ENCODE measurements at places on chromosomes 6 and 20. TPM values are rescaled to one million over a fixed set of nuclear protein-coding genes. Genes with fewer than 3 reads are reported as not detected.

The PHACTR3 gene
- 0.59 TPM for total RNA-seq

The SLC35D3 gene
- total RNA-seq, result not detected

The RPL7L1 gene
- 76.2 TPM for total RNA-seq

The ELOVL4 gene
- total RNA-seq, result 11.2 TPM

The OR5V1 gene
- total RNA-seq, result not detected

The TMEM181 gene
- 25.5 TPM for total RNA-seq

The RALGAPB gene
- total RNA-seq, result 50.8 TPM

The SNAP25 gene
- 19.6 TPM for total RNA-seq

The METTL24 gene
- not detected for total RNA-seq

The LGSN gene
- total RNA-seq, result not detected

The RIPOR3 gene
- total RNA-seq, result 85.4 TPM

DNA sequence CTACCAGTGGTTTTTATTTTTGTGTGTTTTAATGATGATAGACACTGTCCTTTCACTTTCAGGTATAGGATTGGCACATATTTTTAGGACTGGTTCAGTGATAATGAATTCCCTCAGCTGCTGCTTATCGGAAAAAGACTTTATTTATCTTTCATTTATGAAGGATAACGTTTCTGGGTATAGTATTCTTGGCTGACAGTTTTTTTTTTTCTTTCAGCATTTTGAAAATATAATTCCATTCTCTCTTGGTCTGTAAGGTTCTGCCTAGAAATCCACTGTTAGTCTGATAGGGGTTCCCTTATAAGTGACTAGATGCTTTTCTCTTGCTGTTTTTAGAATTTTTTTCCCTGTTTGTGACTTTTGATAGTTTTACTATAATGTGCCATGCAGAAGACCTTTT is 313.1 kb downstream of the TENT5A start:
- no peaks in the 10 kb centered on the region for H3K36me3 ChIP-seq
- no peaks in the 10 kb centered on the region for H3K27me3 ChIP-seq
- no peak for DNase-seq
- H3K27ac ChIP-seq, result no peak overlapping the region
- H3K4me3 ChIP-seq, result no peak overlapping the region

DNA sequence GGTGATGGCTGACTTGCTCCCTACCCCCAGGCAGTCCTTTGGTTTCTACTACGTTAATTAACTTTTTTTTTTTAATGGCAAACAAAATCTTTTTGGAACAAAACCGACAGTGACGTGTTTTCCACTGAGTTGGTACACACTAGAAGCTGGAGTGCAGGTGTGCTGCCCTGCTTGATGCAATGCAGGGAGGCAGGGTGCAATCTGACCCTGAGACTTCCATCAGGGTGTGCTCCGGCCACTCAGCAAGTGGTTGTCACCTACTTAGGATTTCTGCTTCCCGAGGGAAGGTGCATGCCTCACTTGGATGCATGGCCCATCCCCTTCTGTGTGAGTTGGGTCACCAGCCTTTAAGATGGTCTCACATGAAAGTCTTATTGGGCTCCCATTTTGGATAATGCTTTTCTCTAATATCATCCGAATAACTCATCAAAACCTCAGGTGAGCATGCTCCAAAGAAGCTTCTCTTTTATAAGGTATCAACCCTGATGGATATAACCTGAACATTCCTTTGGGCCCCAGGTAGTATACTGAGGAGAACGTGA is 14.0 kb downstream of the RREB1 start:
- H3K36me3 ChIP-seq, result no peaks in the 10 kb centered on the region
- H3K27ac ChIP-seq, result no peak overlapping the region
- H3K4me3 ChIP-seq, result no peak overlapping the region
- no peaks in the 10 kb centered on the region for H3K27me3 ChIP-seq
- H3K4me1 ChIP-seq, result peaks cover 9% of the 10 kb centered on the region
- no peak for DNase-seq

GRCh38 chr6:142592876-142593275 is 291.1 kb downstream of the ADGRG6 start:
- no peak for DNase-seq
- no peak overlapping the region for H3K4me3 ChIP-seq
- no peaks in the 10 kb centered on the region for H3K4me1 ChIP-seq
- no peaks in the 10 kb centered on the region for H3K27me3 ChIP-seq

- H3K36me3 ChIP-seq, result no peaks in the 10 kb centered on the region
- DNase-seq, result no peak
- no peak overlapping the region for H3K4me3 ChIP-seq
- H3K27me3 ChIP-seq, result no peaks in the 10 kb centered on the region
These were observed 210.9 kb upstream of the HDDC2 start for GRCh38 chr6:125512621-125513020.

DNA sequence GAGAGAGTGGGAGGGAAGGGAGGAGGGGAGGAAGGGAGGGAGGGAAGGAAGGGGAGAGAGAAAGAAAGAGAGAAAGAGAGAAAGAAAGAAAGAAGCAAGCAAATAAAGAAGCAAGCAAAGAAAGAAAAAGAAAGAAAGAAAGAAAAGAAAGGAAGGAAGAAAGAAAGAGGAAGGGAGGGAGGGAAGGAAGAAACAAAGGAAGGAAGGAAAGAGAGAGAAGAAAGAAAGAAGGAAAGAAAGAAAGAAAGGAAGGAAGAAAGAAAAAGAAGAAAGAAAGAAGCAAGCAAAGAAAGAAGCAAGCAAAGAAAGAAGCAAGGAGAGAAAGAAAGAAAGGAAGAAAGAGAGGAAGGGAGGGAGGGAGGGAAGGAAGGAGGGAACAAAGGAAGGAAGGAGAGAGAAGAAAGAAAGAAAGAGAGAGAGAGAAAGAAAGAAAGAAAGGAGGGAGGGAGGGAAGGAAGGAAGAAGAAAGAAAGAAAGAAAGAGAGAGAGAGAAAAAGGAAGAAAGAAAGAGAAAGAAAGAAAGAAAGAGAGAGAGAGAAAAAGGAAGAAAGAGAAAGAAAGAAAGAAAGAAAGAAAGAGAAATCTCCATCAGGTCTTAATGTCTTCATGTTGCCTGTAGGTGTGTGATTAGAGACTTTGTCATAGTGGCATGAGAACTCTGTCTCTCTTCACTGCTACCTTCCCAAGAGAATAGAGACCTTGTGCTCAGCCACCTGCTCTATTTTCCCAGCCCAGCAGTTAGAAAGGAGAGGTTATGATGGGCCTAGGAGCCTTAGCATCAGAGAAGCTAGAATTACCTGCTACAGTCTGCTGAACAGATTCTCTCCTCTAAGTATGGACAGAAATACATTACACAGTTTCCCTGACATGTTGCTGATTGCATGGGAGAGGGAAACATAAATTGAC is 5.0 kb downstream of the SEMG1 start:
- no peak overlapping the region for H3K4me3 ChIP-seq
- DNase-seq, result no peak
- no peaks in the 10 kb centered on the region for H3K4me1 ChIP-seq
- no peak overlapping the region for H3K27ac ChIP-seq
- H3K27me3 ChIP-seq, result no peaks in the 10 kb centered on the region
- no peaks in the 10 kb centered on the region for H3K36me3 ChIP-seq

DNA sequence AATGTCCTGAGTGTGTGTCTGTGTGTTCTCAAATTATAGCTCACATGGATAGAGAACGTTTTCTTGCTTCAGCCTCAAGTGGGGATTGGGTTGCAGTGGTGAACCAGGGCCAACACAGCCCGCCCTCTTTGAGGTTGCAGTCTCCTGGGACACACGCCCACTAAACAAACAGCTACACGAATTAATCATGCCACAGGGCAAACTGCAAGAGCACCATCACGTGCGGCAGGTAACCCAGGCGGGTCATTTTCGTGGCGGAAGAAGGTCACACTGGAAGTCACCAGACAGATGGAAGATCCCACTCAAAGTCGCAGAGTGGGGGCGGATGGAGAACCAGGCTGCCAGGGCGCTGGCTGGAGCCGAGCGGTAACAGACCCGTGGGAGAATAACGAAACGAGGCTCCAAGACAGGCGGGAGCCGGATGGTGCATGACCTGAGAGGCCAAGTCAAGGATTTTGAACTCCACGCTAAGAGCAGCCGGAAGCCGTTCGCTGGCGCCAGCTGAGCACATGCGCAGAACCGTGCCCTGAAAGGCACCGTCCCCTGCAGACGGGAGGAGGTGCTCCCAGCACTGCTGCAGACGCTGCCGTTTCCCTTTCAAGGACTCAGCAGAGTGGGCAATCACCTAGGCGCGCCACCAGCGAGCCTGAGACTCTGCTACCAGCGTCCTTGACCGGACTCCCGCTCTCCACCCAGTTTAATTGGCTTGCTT is 10.7 kb downstream of the DLL1 start:
- no peaks in the 10 kb centered on the region for H3K36me3 ChIP-seq
- peak overlapping the region; percentile 12 for H3K27ac ChIP-seq
- H3K4me1 ChIP-seq, result peaks cover 4% of the 10 kb centered on the region
- H3K27me3 ChIP-seq, result no peaks in the 10 kb centered on the region
- DNase-seq, result no peak
- H3K4me3 ChIP-seq, result peak overlapping the region; percentile 18

- H3K4me3 ChIP-seq, result no peak overlapping the region
- H3K27me3 ChIP-seq, result no peaks in the 10 kb centered on the region
- H3K4me1 ChIP-seq, result no peaks in the 10 kb centered on the region
- no peak for DNase-seq
These were observed 29.5 kb downstream of the TOP1 start for GRCh38 chr20:41057999-41058673.

DNA sequence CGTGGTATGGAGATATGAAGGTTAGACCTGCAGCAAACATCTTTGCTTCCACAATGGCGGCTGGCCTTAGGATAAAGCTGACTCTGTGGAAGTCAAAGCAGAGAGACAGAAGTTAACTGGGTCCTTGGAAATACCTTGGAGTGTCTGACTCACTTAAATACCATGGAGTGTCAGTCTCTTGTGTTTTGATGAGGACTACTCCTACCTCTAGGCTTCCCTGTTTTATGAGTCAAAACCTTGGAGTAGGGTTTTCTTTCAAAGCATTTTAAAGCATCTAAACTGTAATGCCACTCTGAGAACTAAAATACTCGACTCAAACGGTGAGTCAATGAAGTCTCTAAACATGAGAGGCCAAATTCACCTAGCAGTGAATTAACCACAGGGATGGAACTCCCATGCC is 329.1 kb downstream of the SAMD5 start:
- no peak overlapping the region for H3K4me3 ChIP-seq
- H3K36me3 ChIP-seq, result no peaks in the 10 kb centered on the region
- no peak for DNase-seq
- H3K27me3 ChIP-seq, result no peaks in the 10 kb centered on the region

DNA sequence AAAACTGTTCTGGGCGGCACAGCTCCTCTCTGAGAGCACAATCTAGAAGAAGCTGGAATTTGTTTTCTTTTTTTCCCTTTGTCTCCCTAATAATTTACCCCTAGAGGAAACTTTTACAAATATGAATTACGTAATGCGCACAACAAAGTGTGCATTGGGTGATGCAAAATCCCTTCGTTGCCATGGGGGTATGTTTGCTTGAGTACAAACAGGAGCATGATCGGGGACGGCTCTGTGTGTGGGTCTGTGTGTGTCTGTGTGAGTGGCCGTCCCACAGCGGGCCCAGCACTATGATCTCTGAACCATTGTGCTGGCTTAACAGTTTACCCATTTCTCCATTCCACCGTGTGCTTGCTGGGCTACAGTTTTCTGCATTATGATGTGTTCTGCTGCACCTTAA is 278.2 kb downstream of the CDC5L start:
- no peaks in the 10 kb centered on the region for H3K27me3 ChIP-seq
- H3K27ac ChIP-seq, result no peak overlapping the region
- no peak overlapping the region for H3K4me3 ChIP-seq
- peaks cover 5% of the 10 kb centered on the region for H3K4me1 ChIP-seq

DNA sequence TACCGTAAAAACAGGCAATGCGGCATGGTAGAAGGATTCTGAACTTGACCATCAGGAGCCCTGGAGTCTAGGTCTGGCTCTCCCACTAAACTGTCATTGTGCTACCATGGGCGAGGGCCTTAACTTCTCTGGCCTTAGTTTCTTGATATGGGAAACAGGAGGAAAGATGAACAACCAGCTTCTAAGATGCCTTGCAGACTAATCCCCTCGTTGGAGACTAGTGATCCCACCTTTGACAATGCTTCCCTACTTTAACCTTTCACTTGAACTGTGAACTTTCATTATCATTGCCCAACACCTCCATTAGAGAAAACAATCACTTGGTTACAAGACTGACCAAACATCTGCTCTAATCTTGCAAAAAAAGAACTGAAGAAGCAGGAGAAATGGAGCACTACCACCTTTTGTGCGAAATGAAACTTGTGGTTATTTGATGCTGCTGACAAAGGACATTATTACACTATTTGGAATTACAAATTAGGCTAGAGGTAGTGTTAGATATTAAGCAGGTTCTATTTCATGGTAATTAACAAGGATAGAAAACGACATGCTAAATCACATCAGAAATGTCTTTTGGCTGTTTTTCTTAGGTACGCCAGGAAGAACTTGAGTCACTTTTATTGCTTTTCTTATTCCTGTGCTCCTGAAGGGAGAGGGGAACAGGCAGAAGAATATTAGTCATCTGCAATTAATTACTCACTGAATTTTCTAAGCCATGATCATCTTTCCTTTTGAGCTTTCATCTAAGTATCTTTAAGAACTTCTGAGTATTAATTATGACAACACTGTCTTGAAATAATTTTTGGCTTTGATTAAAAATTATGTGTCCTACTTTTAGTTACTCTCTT is 39.1 kb upstream of the ARHGAP18 start:
- peak overlapping the region; percentile 83 for H3K27ac ChIP-seq
- no peaks in the 10 kb centered on the region for H3K27me3 ChIP-seq
- no peaks in the 10 kb centered on the region for H3K36me3 ChIP-seq
- no peak overlapping the region for H3K4me3 ChIP-seq
- DNase-seq, result no peak

GRCh38 chr20:51930775-51931174 is 128.5 kb upstream of the SALL4 start:
- H3K4me3 ChIP-seq, result no peak overlapping the region
- no peak for DNase-seq
- no peaks in the 10 kb centered on the region for H3K4me1 ChIP-seq
- no peaks in the 10 kb centered on the region for H3K27me3 ChIP-seq
- H3K36me3 ChIP-seq, result no peaks in the 10 kb centered on the region

- no peaks in the 10 kb centered on the region for H3K27me3 ChIP-seq
- H3K4me3 ChIP-seq, result no peak overlapping the region
- no peak overlapping the region for H3K27ac ChIP-seq
- H3K4me1 ChIP-seq, result no peaks in the 10 kb centered on the region
- no peaks in the 10 kb centered on the region for H3K36me3 ChIP-seq
- DNase-seq, result no peak
These were observed 34.5 kb upstream of the CEP85L start for GRCh38 chr6:118685823-118686449.

DNA sequence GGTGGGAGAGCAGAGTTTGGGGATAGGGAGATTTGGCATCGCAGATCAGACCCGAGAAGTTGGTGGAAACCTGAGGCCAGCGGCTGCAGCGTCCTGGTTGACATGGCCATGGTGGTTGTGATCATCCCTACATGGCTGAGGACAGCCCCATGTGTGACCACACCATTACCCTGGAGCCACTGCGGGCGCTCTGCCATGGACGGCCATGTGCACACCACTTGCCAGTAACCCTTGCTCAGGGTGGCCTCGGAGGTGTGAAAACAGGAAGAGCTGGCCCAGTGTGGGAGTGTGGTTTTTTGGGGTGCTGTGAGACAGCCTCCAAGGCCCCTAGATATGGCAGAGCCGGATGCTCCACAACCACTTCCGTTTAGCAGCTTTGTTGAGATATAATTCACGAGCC is 64.4 kb downstream of the TMEM242 start:
- DNase-seq, result no peak
- no peaks in the 10 kb centered on the region for H3K36me3 ChIP-seq
- H3K4me3 ChIP-seq, result no peak overlapping the region
